ENCODE measurements at places on chromosomes 7 and 10. TPM values are rescaled to one million over a fixed set of nuclear protein-coding genes. Genes with fewer than 3 reads are reported as not detected.

Gene PSD
- 0.31 TPM for total RNA-seq

Gene CFAP46
- total RNA-seq, result 0.95 TPM

- DNase-seq, result no peak
Observed at GRCh38 chr7:70893971-70894715, 237.8 kb upstream of the GALNT17 start.

DNA sequence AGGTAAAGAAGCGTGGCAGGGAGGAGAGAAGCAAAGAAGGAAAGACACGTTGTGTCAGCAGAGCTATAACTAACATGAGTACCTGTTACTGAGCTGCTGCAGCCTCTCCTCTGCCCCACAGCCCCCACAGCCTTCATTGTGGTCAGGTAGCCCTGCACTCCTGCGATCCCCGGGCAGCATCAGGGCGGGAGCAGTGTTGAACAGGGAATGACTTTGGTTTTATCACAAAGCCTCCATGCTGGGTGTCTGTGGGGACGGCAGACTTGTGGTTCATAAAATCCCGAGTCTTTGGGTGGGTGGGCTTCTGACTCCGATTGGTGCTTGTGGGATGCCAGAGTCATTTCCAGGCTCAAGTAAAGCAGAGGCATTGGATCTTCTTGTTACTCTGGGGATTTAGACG lies 14.8 kb upstream of the PRKAG2 start:
- no peak for DNase-seq

Gene SPDYE2B
- not detected for total RNA-seq

DNA sequence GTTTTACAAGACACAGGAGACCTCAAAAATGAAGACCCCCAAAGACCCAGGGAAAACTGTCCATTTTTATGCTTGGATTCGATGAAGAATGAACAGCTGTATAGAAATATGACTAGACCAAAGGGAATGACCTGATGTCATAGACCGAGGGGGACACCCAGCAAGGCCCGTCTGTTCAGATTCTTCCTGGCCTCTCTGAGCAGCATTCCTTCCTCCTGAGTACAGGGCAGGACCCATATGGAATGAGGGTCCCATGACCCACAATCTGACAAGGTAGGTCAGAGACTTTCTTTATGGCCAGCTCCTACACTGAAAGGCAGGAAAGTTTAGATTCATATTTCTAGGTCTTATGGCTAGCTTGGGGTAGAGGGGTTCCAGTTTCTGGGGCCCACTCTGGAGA lies 356.0 kb downstream of the GATA3 start:
- DNase-seq, result no peak

- DNase-seq, result no peak
Observed at GRCh38 chr7:70597066-70597465, 534.9 kb upstream of the GALNT17 start.

Gene CHN2
- 3.4 TPM for total RNA-seq

Gene LBX1
- total RNA-seq, result not detected

DNA sequence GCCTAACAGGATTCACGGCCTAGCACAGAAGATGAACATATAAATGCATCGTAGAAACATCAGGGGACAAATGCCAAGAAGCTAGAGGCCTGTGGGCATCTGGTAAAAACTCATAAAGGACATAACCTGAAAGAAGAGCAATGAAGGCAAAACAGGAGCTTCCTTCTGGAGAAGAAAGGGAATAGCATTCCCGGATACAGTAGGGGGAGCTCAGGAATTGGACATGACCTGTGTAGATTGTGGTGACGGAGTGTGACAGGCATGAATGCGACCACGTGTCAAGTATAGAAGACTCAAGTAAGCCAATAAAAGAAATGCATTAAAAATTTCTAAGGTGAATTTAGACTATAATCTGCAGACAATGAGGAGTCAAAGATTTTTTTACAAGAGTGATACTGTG lies 270.1 kb downstream of the AGMO start:
- DNase-seq, result no peak

GRCh38 chr10:128419466-128420019 lies 293.3 kb upstream of the MKI67 start:
- DNase-seq, result no peak

- no peak for DNase-seq
Observed at GRCh38 chr7:7236041-7236440, 53.7 kb downstream of the C1GALT1 start.

DNA sequence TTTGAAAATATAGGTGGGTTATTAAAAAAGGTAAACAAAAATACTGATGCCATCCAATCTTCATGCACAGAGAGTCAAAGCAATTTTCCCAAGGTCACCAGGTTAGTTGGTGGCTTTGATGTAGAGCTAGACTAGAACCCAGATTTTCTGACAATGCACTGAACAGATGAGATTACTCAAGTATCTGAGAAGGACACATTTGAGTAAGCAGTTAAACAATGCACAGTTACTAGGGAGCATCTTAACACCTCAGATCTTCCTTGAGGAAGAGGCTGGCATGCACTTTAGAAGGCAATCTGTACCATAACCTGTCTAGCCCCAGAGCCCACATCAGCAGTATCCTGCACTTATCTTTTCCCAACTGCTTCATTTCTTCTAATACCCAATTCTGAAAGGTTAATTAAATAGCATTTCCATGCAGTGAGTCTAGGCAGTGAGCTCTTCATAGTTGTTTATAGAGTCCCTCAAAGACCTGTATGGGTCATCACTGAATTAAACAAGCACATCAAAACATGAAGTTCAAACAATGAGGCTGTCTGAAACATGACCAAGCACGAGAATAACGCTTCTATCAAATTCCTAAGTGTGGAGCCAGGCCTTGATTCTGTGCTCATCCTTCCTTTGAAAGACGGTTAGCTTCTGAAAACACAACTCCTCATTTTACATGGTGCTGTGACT lies 38.2 kb upstream of the ANK3 start:
- no peak for DNase-seq

DNA sequence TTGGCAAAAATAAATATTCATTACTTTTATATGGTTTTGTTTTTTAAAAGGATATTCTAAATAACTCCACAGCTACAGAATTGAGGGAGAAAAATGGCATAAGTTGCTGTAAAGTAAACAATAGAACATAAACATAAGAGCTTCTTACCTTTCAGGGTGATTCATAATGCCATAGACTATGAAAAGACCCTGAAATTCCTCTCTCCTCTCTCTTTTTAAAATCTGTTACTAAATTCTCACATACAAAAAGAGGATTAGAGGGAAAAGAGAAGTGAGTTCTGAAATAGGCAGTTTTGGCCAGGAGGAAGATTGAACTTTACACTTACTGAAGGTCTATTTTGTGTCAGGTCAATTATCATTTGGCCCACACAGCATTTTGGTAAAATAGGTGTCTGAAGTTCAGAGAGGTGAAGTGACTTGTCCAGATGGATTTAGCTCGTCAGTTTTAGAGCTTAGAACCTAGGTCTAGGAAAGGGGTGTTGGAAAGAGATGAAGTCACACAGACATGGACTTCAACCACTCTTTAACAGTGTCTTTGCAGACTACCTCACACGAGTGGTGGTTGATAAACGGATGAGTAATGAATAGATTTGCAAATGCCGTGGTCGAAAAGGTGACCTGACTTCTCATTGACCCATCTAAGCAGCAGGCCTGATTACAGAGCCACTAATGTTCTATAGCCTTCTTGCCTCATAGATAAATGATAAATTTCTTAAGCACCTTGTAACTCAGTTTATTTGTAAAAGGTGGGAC lies 190.6 kb upstream of the CCDC6 start:
- DNase-seq, result no peak

DNA sequence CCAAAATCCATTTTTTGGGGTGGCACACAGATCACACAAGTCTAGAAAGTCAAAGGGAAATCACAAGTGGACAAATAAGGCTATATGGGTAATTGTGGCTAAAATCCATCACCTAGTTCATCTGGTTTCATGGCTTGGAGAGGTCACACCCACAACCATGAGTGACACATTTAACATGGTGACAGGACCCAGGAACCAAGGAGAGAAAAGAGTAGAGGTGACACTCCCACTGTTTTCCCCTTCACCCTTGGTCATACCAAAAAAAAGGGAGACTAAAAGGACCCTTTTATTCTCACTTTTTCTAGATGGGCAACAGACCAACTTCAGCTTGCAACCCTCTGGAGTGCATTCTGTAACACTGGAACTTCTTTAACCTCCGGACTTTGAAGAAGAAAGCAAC lies 46.2 kb upstream of the ZNF107 start:
- no peak for DNase-seq

DNA sequence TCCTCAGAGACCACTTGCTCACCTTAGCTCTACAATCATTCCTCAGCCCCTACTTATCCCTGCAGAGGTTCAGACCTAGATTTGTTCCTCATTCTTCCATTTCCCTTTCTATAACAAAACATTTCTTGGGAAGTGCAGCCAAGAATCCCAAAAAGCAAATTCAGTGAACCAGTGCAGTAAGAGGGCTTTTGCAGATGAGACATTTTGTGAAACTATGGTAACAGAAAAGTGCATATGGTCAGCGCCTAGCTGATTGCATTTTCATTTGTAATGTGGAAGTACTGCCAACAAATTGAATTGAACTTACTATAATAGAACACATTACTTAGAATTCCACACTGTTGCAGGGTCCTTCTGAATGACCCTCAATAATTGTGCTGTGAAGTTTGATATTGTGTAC lies 18.6 kb downstream of the AGMO start:
- DNase-seq, result no peak
